LNCaP clone FGC (cell line): ENCODE measurements at places on chromosomes 6 and 20.

GRCh38 chr6:36788186-36788585, 51.1 kb downstream of the CPNE5 start:
- no peak for DNase-seq

GRCh38 chr6:291697-292505, at the start of gene DUSP22:
TSS of gene DUSP22 (plus strand) at chr6:292487. CDS start at chr6:292540, 53 bp downstream.
- peak; percentile 51 for DNase-seq

GRCh38 chr6:11309947-11310665, 77.6 kb upstream of the NEDD9 start:
- no peak for DNase-seq

GRCh38 chr6:1390133-1390945, 963 bp downstream of the FOXF2 start:
- no peak for DNase-seq

- no peak for DNase-seq
Observed at GRCh38 chr20:62860391-62860923, 1.2 kb downstream of the TCFL5 start.

DNA sequence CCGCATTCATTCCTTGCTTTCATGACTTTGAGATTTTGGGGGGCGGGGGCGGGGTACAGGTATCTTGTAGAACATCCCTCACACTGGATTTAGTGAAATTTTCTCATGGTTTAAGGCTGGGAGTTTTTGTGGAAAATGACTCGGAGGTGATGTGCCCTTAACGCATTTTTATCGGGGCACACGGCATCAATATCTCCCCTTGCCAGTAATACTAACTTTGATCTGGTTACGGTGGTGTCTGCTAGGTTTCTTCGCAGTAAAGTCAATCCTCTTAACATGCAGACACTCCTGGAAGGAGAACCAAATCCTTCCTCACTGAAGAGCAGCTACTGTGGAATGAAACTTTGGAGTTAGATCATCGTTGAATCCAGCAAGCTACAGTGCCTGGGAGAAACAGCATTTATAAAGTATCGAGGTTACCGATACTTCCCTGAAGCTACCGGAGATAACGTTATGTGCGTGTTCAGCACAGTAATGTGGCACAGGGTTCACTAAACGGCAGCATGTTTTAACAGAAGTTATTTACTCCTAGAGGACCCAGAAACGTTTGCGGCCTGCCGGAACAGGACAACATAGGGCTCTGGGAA, 1.2 kb upstream of the DYNLRB1 start:
- DNase-seq = no peak

- no peak for DNase-seq
Observed at GRCh38 chr6:1052262-1052661, 259.6 kb upstream of the FOXQ1 start.

- DNase-seq = no peak
Observed at GRCh38 chr6:133645966-133646740, 242.8 kb upstream of the TCF21 start.

- no peak for DNase-seq
Observed at GRCh38 chr6:11706171-11706570, 72.4 kb downstream of the ADTRP start.

GRCh38 chr20:52490711-52491430, 299.3 kb upstream of the ZFP64 start:
- DNase-seq = no peak

DNA sequence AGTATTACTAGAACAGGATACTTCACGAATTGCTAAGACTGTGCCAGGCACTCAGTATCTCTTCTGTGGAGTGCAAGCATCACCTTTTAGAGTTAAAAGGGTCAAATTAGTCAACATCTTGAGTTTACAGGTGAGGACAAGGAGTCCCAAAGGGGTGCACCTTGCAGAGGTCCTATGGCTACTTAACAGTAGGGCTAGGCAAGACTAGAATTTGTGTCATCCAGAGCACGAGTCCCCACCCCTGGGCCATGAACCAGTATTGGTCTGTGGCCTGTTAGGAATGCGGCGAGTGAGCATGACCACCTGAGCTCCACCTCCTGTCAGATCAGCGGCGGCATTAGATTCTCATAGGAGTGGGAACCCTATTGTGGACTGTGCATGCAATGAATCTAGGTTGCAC, 10.5 kb upstream of the DSTN start:
- DNase-seq = no peak

DNA sequence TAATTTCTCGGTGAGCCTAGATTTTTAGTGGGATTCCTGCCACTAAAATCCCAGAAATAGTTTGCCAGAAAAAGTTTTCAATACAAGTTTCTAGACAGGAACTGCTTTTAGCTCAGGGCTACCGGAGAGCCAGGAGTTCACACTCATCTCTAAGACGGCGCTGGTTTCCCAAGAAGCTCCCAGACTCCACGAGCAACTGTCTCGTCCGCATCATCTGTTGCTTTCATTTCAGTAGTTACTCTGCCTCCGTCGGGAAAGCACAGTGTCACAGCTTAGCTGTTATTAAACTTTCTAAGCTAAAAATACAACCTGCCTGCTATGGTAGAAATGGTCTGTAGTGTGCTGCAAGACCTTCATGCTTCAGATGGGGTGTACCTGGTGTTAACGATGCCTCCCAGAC, 197.3 kb upstream of the SNX9 start:
- no peak for DNase-seq

GRCh38 chr6:35019171-35019570, 122.0 kb downstream of the TCP11 start:
- DNase-seq = no peak

DNA sequence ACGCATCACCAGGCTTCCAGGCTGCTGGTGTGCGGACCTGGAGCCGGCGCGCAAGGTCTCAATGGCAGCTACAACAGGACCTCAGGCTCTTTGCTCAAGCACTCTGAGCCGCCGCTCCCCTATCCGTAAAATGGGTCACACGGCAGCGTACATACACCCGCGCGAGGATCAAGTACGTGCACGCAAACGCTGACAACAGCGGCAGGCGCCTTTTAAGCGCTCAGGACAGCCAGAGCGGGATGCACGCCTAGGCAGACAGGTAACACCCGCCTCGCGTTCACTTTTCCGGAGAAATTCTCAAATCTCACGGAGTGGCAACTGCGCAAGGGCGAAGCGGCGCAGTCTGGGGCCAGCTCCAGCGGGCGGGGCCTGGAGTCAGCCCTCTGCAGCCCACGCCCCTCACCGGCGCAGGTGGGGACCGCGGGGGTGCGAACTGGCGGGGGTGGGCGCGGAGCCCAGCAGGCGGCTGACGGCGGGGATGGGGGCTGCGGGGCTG, 535 bp downstream of the EXOC2 start:
- peak; percentile 25 for DNase-seq

- DNase-seq = no peak
Observed at GRCh38 chr6:150372051-150372450, 3.2 kb downstream of the IYD start.

DNA sequence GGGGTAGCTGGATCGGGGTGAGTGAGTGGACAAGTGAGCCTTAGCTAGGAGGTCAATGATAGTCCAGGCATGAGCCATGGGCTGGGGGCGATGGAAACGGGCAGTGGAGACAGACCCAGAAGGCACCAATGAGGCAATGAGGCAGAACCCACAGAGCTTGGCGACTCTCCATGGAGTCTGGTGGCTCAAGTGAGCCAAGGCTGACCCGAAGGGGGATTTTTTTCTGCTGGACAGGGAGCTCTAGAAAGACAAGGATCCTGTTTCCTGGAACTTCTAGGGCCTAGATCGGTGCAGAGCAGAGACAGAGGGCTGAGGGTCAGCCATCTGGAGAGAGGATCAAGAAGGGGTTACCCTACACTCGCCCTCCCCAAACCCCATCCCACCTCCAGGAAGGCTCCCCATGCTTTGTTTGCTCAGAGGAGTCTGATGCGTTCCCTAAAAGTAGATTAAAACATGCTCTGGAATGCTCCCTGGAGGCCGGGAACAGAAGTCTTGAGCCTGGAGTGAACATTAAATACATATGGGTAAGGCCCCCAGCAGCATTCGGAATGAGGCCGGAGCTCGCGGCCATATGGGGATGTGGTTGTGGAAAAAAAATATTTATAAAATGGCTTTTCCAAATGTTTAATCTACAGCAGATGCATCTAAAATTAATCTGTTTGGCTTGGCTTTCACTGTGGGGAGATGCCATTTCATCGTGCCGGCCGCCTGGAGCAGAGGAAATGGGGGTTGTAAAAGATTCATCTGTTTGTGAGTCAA, 237.8 kb upstream of the PMEPA1 start:
- DNase-seq = no peak

GRCh38 chr6:43142101-43142500, 29.0 kb upstream of the SRF start:
- no peak for DNase-seq

DNA sequence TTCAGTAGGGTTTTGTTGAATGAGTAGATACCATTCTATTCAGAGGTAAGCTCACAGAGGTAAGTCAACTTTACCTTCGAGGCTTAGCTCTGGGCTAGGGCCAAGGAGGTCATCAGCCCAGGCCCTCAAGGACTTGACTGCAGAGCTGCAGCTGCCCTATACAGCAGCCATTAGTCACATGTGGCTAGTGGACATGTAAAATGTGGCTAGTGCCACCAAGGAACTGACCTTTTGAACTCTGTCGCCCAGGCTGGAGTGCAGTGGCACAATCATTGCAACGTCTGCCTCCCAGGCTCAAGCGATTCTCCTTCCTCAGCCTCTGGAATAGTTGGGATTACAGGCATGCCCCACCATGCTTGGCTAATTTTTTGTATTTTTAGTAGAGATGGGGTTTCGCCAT, 47.9 kb upstream of the EPB41L1 start:
- DNase-seq = no peak

GRCh38 chr20:6127825-6128224, 5.0 kb upstream of the FERMT1 start:
- no peak for DNase-seq

GRCh38 chr6:21856844-21857243, 263.3 kb downstream of the SOX4 start:
- no peak for DNase-seq

GRCh38 chr6:135289816-135290215, 108.7 kb downstream of the MYB start:
- no peak for DNase-seq

DNA sequence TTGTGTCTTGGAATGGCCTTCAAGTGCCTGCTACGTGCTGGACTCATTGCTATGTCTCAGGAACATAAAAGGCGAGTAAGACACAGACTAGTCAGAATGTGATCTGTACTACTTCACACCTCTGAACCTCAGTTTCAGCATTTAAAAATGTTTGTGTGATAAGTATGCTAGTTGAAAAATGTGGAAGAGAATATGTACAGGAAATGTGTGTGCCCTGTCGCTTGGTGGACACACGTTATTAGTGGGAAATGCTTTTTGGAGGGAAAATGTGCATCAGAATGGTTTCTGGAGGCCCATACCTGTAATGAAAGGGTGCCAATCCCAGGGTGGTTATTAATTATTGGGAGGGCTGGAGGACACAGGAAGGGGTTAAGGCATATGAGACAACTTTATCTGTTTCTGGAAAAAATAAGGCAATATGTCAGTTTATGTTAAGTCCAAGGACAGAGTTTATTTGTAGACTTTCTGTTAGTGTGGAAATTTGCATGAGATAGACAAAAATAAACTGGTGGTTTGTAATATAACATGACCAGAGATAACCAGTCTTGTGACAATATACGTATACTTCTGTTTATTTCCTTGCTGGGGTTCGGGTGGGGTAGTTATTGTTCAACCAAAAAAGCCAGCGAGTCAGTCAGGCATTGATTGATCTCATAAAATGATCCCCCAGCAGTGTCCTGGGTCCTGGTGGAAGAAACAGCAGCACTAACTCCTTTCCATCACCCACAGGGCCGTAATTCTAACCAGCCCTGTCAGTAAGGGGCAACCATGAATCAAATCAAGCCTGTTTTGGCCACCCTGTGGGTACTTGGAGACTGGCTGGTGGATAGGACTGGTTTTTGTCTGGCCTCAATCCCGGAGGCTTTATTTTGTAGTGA, 117.9 kb downstream of the JARID2 start:
- no peak for DNase-seq

- no peak for DNase-seq
Observed at GRCh38 chr6:111683157-111683556, 77.5 kb upstream of the TRAF3IP2 start.

GRCh38 chr6:140669321-140669720, 1294.9 kb upstream of the CITED2 start:
- DNase-seq = no peak

DNA sequence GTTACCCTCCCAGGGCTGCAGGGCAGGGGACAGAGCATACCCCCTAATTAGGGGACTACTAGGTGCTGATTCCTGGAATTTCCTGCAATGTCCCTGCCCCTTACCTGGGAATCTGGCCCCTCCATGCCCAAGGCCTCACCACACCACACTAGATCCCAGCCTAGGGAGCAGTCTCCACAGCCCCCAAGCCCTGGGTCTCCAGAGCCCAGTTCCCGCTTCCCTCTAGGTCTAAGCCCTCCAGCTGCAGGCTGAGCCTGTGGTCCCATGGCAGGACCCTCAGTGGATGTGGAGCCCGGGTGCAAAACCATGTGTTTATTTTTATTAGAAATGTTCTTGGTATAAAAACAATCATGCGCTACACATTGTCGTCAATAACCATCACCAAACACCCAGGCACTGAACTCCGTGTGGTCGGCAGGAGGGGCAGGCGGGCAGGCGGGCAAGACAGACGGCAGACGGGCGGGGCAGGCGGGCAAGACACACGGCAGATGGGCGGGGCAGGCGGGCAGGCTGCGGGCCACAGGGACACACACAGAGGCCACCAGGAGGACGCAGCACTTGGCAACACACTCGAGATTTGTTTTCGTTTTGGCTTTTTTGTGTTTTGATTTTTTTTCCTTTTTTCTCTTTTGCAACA, 124.2 kb downstream of the GRM4 start:
- DNase-seq = no peak

DNA sequence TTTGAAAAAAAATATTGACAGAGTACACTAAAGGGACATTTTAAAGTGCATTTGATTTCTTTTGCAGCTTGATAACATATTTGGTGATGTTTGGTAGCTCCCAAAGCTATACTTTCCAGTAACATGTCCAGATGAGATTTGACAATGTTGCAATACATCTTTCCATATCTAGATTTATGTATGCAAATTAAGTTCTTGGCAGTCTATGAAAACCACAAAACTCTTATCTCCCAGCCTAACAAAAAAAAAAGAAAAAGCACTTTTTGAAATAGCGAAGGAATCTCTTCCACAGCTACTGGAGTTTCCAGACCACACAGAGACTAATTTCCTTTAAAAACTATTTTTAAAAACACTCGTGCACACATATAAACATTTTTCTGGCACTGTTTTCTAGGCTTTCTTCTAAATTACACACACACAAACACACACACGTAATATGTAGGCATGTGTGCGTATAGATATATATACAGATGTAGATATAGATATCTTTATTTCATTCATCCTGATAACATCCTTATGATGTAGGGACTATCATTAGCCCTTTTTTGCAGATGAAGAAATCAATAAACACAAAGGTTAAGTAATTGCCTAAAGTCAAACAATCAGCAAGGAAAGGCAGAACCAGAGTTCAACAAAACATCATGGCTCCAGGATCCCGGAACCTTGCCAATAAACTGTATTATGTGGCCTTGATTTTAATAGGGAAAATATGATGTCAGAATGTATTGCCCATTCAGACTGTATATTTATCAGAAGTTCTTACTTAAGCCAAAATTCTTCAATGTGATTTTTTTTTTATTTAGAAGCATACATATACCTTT, 93.3 kb downstream of the ADGRB3 start:
- DNase-seq = no peak

- DNase-seq = no peak
Observed at GRCh38 chr6:5507131-5507681, 245.9 kb downstream of the FARS2 start.
